ENCODE measurements at places on chromosomes 1 and 21.

DNA sequence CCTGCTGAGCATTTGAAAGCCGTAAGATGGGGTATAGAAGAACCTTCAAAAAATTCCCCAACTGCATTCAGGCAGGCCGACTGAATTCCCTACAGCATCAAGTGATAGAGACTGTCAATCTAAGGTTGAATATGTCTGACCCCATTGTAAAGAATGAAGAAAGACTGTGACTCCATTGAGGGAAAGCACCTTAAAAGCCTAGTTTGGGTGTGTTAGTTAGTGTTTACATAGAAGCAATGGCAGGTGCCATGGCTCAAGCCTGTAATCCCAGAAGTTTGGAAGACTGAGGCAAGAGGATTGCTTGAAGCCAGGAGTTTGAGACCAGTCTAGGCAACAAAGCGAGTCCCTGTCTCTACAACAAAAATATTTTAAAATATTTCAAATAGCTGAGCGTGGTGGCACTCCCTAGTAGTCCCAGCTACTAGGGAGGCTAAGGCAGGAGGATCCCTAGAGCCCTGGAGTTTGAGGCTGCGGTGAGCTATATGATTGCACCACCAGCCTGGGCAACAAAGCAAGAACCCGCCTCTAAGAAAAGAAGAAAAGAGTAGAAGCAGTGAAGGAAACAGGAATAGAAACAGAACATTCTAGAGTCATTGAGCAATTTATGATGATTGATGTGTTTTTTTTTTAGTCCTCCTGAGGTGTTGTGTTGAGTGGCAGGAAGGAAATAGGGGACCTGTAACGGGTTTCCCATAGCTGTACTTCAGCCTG lies 15.4 kb downstream of the POLR3GL start:
- DNase-seq, result peak; percentile 28

DNA sequence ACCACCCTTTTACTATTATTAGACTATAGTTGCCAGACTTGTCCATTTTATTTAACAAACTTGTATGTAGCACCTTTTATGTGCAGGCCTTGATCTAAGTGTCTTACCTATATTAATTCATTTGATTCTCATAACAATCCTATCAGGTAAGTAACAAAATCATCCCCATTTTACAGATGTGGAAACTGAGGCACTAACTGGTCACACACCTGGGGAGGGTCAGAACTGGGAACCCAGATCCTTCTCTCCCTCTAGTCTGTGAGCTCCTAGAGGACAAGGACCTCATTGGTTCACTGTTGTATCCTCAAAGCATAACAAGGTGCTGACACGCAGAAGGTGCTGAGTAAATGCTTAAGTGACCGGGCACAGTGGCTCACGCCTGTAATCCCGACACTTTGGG lies 14.9 kb downstream of the FBXO2 start:
- DNase-seq, result no peak

DNA sequence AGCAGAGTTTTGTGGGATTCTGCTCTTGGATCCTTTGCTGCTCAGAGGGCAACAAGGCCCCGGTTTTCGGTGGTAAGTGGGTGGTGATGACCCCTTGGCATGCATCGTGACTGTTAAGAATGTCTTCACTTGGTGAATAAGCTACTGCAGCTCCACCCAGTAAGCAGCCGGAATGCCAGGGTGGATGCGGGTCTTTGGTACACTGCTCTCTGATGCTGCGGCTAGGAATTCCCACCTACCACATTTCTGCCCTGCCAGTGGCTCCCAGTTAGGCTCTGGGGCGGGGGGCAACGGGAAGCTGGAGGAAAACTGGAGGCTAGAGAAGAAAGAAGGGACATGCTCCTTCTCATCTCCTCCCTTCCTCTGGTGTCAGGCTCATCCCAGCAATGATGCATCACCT lies 180.4 kb upstream of the GALNT2 start:
- no peak for DNase-seq

DNA sequence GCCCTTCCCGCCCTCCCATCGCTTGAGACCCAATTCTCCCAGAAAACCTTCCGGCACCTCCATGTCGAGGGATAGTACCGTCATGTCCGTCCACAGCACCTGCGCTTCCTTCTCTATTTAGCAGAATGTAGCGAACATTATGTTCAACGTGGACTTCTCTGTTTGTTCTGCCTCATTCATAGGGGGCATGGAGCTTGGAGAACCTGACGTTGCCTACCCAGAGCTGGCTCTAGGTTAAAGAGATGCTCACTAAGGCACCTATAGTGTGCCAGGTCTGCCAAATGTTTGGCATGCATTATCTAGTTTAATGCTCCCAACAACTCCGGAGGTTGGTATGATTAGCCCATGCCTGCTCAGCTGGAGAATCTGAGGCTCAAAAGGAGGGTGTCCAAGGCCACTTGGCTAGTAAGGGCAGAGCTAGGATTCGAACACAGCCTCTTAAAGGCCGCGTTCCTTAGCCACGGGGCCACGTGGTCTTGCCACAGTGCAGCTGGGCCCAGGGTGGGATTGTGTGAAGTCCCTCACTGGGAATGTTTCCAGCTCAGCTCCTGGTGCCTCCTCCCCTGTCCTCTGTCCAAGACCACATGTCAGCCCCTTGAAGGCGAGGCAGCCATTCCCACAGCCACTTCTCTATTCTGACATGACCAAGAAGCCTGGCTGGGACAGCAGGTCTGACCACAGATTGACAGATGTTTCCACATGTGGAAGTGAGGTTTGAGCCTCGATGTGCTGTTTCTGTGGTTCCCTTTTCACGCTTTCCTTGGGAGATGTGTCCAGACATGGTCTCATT lies 57.8 kb downstream of the RUNX3 start:
- peak; percentile 60 for DNase-seq

DNA sequence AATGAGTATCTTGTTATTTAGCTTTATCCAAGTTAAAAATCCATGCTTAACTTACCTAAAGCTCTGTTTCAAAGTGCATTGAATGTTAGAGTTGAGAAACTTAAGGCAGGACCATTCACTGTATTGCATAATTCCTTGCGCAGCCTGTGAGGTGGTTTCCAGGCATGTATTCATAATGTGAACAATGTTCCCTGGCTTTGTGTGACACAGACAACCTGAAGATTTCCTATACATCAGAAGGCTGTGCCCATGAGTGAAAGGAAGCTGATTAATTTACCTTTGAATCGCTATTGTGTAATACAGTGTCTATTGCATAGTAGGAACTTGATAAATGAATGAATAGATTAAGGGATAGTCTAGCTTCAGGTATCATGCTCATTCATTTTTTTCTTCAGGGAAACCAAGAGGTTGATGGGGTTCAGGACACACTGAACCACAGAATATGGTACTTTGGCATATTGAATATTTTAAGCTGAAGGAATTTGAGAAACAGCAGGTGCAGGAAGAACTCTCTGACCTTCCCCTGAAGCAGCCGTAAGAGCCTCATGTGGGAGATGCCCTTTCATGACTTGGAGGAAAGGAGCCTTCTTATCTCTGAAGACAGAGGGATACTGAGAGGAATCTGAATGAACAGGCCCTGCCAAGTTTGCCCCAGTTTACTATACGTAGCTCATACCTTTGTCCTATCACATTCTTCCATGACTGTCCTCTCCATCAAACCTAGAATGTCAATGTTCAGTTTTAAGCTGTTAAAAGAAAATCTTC lies 88.6 kb upstream of the GNG12 start:
- DNase-seq, result no peak

GRCh38 chr1:31327381-31327780 lies 30.5 kb downstream of the ZCCHC17 start:
- no peak for DNase-seq

- DNase-seq, result no peak
Measured at GRCh38 chr21:14686466-14687267, 140.6 kb upstream of the SAMSN1 start.

- DNase-seq, result no peak
Measured at GRCh38 chr1:57431400-57431799, 7.5 kb upstream of the DAB1 start.

DNA sequence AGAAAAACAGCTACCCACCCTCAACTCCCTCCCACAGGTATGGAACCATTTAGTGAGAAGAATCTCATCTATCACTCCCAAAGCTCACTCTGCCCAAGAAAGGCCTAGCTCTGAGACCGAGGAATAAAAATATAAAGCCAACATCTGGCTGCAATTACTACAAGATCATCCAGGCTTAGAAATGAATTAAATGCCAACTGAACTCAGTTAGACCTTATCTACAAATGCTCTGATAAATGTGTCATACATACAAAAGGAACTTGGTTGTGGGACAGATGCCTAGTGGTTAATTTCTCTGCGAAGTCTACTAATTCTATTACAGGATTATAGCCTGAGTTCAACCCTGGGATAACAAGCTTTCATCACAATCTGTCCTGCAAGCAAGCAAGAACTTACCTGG lies 6.7 kb downstream of the ADIPOR1 start:
- no peak for DNase-seq

DNA sequence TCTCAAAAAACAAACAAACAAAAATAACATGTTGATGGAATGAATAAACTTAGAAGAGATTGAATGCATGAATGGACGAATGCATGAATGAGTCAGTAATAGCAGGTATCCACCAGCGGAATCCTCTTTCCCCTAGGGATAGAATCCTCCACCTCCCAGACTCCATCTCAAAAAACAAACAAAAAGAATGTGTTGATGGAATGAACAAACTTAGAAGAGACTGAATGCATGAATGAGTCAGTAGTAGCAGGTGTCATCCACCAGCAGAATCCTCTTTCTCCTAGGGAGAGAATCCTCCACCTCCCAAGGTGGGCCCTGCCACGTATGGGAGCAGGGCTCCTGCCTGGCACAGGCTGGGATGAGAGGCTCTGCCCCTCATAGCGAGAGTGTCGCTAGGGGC lies 26.8 kb upstream of the RNF19B start:
- DNase-seq, result no peak

GRCh38 chr1:1244192-1244811 lies 2.2 kb downstream of the C1QTNF12 start:
- DNase-seq, result no peak

DNA sequence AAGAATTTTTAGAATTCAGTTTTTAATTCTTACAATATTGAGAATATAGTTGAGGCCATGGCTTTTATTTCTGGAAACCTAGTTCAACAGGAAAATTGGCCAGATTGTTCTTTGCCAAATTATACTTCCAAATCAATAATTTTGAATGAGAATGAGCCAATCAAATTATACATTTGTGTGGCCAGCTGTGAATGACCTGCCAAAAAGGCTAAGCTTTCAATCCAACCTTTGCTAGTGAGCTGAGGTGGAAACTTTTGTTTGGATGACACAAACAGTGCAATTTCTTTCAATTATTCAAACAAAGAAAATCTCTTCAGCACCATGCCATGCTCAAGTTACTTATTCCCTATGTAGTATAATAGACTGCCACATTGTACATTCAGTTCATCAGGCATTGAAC lies 167.8 kb downstream of the PATJ start:
- DNase-seq, result no peak

- no peak for DNase-seq
Measured at GRCh38 chr1:22848405-22848804, 124.3 kb downstream of the LACTBL1 start.

DNA sequence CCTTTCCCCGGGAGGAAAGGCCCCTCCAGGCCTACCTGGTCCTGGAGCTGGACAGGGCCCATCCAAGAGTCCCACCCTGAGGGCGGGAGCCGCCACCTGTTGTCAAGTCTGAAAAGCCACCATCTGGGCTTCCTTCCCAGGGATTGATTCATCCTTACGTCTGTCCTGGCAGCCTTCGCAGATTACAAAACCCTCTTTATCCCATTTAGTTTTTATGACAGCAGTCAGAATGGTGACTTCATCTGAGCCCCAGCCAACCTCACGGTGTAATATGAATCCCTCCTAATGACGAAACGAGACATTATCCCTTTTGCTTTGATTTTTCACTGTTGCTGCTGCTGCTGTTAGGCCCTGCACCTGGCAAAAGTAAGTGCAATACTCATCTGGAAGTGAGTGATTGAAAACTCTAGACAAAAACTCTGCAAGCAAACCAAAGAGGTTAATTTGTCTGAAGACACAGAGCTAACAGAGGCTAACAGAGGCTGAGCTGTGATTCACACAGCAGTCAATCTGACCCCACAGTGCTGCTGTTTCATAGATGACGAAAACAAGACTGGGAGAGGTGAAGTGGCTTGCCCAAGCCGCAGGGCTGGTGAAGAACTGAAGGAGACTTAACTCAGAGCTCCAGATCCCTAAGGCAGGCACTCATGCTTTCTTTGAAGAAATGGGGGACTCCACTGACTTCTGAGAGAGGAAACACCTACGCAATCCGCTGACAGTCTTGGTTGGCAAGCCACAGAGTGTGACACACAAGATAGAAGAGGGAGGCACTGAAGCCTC lies 30.0 kb upstream of the S100A7 start:
- DNase-seq, result peak; percentile 22

DNA sequence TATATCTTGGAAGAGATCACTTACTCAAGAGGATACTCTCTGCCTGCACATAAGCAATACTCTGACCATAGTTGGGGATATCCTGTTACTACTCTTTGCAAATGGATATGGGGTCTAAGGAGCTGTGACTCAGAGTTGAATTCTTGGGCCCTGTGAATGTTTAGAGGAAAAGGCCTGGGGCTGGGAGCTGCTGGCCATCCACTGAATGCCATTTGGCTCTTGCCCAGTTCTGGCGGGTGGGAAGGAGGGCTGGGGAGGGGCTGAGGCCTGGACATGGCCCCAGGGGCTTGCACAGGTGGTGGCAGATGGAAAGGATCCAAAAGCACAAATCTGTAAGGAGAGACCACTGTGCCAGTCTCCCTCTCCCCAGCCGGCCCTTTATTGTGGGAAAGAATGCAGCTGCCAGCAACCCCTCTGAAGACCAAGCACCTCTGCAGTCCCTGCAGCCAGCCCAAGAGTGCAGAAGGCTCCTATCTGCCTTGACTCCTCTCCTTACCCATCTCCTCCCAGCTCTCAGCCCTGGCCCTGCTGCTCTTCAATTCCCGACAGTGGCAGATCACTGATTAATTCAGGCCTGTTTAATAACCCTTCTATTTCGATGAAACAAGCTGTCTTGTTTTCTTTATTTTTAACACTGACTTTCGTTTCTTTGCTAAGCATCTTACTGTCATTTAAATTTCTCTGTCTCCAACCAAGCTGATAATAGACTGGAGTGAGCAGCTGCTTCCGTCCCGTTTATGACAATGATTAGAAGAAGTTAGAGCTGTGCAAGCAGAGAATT lies 12.1 kb downstream of the PLXNA2 start:
- no peak for DNase-seq

DNA sequence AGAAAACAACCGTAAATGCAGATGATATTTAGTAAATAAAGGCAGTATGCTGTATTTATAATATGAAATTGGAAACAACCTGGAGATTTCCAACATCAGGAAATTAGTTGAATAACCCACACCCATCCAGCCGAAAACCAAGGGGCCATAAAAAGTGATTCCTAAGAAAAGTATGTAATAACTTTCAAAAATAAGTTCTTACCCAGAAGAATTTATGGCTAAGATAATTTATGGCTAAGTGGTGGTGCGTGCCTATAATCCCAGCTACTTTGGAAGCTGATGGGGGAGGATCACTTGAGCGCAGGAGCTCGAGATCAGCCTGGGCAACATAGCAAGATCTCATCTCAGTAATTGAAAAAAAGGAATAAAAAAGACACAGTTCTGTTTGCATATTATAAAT lies 43.2 kb downstream of the TMCO4 start:
- no peak for DNase-seq

DNA sequence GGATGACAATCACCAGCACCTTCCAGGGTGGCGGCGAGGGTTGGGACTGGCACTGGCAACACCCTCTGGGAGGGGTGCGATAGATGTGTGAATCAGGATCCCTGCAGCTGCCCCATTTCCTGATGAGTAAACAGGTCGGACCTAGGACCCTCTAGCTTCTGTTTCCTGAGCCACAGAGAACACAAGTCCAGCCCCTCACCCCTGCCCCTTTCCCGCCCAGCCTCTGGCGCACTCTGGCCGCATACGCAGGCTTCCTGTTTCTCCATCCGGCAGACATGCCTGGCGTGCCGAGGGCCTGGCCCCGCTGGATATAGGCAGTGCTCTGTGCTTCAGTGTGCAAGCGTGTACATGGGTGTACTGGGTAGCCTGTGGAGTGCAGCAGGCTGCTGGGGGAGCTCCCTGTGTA lies 4.6 kb downstream of the PEAR1 start:
- DNase-seq, result no peak

Measured in GF-D8 (cell line).